ENCODE measurements at places on chromosomes 2 and 18.

- no peak for DNase-seq
Measured at GRCh38 chr18:25229081-25229480, 122.9 kb downstream of the ZNF521 start.

DNA sequence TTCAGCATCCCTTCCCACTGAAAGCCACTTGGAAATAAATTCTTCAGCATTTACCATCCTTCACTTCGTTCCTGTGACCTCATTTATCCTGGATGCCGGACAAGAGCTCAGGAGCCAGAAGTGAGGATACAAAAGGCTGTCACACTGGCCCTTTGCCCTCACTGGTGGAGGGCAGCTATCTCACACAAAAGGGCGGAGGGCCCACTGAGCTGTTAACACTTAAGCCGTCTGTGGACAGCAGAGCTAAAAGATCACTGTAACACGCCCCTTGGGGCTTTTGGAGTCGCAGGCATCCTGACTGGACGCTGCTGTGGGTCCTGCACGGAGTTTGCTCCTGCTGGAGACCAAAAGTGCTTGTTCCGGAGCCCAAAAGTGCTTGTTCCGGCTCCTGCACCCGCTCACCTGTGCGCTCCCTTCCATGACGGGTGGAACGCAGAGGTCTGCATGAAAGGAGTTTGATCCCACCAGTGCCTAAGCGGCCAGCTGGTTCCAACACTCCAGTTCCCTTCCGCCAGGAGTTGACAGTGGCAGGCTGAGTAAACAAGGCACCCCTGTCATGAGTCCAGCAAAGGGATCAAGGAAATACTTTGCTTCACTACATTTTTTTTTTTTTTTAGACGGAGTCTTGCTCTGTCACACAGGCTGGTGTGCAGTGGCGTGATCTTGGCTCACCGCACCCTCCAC, 572.0 kb upstream of the LINC00305 start:
- no peak for DNase-seq

DNA sequence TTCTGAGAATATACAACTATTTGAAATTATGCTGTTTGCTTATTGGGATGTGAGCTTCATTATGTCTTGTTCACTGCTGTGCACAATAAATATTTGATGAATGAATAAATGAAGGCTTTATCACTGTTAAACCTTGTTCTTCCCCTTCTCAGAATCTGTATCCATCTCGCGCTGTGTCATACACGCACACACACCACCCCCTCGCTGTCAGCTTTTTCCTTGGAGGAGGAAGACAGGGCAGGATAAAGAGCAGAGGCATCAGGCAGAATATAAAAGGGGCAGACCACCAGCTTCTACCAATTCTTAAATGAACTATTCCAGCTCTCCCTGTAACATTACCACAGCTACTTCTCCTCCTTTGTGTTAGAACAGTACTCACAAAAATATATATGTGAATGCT, 75.0 kb downstream of the CD226 start:
- no peak for DNase-seq

DNA sequence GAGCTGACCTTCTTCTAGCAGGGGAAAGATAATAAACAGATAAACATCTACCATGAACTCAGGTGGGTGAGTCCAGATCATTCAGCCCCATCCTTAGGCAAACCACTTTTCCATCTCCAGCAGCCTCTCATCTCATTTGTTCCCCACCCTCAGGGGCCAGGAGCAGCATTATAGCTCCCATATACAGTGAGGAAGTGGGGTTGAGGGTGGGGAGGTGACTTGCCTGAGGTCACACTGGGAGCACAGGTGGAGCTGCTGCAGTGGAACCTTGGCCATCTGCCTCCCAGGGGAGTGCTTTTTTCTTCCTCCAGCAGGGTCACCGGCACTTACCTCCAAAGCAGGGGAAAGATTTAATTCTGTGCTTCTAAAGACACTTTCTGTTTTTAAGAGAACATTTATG, 212.5 kb upstream of the SMAD2 start:
- no peak for DNase-seq

- DNase-seq, result no peak
Measured at GRCh38 chr2:164710837-164711765, 89.8 kb upstream of the GRB14 start.

DNA sequence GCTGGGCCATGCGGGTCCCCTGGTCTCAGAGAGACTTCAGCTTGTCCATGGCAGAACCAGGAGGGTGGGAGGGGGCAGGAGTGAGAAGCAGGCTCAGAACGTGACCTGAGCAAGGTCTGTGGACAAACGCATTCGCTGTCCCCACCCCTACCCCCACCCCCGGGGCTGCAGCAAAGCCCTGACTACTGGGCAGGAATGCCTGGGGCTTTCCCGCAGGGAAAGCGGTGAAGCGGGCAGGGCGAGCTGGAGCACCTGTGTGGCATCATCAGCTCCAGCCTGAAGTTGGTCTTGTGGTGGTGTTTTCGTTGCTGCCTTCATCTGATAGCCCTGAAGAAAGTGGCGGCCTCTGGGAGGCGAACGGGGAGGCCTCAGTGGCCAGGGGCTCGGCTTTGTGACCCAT, 26.1 kb upstream of the ALKAL2 start:
- no peak for DNase-seq

- DNase-seq, result no peak
Measured at GRCh38 chr18:78741381-78742217, 238.0 kb upstream of the SALL3 start.

DNA sequence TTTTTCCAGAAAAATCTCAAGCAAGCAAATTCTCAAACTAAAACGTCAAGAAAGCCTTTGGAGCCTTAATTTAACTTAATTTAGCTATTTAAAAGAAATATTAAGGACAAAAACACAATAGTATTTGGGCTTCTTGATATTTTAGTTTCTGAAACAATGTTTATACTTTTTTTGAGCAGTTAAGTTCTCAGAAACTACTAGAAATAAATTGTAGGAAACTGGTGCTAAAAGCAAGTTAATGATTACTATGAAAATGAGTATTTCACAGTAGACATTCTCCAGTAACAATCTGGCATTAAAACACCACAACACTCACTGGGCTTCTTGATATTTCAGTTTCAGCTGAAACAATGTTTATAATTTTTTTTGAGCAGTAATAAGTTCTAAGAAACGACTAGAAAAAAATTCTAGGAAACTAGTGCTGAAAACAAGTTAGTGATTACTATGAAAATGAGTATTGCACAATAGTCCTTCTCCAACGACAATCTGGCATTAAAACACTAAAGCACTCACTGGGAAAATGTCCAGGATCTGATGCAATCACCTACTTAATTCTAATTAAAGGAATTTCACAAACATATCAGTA, 45.1 kb downstream of the TRAK2 start:
- no peak for DNase-seq

Data from activated CD4-positive, alpha-beta memory T cell treated with anti-CD3 and anti-CD28 coated beads for 36 hours (primary cell).